HFFc6 (cell line): ENCODE measurements at places on chromosomes 11 and 22.

DNA sequence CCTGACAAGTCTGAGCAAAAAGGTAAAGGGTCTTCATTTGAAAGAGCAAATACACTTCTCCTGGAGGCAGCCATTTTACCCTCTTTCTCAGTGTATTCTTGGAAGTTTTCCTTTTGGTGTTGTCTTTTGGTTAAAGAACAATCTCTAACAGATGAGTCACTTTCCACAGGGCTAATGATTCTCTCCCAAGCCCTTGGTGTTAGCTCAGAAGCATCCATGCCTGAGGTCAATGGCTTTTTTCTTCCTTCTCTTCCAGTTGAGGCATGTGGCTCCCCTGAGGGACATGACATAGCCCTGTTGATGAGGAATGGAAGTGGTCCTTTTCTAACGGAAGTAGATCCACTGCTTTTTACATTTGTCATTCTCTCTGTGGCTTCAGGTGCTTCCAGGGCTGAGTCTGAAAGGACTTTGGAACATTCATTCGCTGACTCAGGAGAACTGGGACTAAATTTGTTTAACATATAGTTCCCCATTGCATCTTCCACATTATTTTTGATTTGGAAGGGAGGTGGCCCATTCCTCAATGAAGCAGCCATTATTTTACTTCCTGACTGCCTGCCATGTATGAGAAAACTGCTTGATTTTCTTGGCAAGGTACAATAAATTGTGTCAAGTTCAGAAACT lies 13.8 kb upstream of the POGLUT3 start:
- DNase-seq = peak; percentile 71

DNA sequence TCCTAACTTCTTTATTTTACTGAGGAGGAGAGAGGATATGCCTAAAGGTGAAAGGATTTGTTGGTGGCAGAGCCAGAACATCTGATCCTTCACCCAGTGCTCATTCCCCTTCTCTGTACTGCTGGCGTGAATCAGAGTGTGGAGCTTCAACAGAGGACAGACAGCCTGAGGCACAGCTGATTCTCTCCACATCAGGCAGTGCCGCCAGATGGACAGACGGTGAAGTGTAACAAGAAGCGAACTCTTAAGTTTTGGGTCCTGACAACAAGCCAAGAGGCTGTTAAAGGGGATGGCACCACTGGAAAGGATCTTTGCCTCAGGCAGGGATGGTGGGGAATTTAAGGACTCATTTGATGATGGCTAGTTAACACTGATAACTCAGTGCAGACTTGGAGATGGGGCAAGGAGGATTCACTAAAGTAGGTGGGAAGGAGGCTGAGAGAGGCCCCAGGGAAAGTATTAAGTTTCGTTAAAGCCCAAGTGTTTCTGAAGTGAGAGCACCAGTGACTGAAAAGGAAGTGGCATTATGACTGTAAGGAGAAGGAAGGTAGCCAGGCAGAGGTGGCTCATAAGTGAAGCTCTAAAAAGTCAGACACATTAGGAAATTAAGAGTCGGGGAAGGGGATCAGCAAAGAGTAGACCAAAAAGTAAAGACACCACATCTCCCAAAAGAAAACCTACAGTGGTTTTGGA lies 81.3 kb downstream of the CLPB start:
- peak; percentile 89 for DNase-seq

- peak; percentile 1 for DNase-seq
Observed at GRCh38 chr11:6911948-6912347, 8.9 kb upstream of the OR2D3 start.

DNA sequence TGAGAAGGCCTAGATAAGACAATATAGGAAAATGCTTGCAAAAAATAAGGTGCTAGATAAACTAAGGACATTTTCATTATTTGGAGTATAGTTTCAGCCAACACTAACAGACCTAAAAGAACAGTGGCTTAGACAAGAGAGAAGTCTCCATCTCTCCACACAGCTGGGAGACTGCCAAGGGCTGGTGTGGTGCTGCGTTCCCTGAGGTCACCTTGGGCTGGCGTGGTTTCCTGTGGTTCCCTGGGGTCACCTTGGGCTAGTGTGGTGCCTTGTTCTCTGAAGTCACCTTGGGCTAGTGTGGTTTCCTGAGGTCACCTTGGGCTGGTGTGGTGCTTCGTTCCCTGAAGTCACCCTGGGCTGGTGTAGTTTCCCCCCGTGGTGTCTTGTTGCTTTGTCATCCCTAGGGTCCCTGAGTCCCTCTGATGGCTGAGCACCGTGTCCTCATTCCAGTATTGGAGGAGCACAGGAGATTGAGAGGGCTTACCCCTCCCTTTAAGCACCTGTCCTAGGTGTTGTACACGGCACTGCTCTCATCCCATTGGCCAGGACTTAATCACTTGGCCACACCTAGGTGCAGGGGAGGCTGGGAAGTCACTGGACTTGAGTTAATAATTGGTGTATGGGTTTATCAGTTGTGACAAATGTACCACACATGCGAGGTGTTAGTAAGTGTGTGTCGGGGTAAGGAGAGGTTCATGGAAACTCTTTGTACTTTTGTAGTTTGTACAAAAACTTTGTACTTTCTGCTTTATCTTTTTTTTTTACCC lies 14.9 kb downstream of the SAMM50 start:
- DNase-seq = no peak

DNA sequence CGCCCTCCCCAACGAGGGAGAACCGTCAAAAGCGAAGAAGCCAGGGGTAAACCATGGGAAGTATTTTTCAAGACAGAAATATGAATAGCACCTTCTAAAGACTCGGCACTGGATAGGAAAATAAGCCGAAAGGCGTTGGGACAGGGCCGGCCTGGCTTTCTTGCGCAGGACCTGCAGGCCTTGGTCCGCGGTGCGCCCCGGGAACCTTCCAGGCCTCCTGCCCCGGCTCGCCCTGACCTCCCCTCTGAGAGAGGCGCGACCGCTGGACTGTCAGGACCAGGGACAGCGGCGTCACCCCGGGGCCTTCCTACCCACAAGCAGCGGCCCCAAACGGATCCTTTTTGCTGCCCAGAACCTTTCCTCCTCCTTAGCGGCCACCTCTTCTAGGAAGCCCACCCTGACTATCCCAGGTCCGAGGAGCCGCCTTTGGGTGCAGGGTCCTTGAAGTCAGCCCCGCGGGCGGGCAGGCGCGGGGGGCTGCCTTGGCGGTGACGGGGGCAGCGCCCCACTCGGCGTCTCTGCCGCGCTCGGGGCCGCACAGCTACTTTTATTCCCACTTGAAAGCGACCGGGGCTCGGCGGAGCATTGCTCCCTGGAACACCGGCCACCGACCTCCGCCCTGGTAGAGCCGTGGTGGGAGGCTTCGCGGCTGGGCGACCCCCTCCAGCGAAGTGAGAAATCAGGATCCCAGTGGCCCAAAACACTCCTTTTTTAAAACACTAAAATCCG lies 650 bp upstream of the MAPK11 start:
- peak; percentile 63 for DNase-seq

DNA sequence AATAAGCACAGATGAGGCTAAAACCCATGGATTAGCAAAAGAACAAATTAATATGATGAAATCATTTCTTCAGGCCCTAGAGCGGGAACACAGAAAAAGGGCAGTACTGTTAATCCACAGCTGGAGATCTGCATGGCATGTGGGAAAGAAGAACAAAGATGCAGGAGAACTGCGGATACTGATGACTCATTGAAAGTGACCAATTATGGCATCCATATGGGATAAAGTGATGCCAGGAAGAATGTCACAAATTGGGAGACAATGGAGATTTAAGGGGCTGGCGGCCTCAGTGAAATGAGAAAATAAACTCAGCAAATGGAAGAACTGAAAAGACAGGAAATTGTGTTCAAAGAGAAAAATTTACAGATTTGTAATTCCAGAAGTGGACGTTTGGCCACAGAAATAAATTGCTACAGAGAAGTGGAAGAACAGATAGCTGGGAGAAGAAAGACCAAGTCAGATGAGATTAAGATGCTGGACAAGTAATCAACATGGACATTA lies 39.4 kb downstream of the SIK3 start:
- DNase-seq = peak; percentile 41

GRCh38 chr22:36976606-36977005 lies 42.6 kb downstream of the TST start:
- no peak for DNase-seq

- no peak for DNase-seq
Observed at GRCh38 chr11:81301166-81301830, 1432.4 kb downstream of the FAM181B start.

- peak; percentile 17 for DNase-seq
Observed at GRCh38 chr11:94593030-94593429, 25.9 kb downstream of the PIWIL4 start.

- DNase-seq = no peak
Observed at GRCh38 chr22:41229215-41229614, 11.5 kb downstream of the CHADL start.

- DNase-seq = no peak
Observed at GRCh38 chr11:13486926-13487660, 8.7 kb downstream of the PTH start.

DNA sequence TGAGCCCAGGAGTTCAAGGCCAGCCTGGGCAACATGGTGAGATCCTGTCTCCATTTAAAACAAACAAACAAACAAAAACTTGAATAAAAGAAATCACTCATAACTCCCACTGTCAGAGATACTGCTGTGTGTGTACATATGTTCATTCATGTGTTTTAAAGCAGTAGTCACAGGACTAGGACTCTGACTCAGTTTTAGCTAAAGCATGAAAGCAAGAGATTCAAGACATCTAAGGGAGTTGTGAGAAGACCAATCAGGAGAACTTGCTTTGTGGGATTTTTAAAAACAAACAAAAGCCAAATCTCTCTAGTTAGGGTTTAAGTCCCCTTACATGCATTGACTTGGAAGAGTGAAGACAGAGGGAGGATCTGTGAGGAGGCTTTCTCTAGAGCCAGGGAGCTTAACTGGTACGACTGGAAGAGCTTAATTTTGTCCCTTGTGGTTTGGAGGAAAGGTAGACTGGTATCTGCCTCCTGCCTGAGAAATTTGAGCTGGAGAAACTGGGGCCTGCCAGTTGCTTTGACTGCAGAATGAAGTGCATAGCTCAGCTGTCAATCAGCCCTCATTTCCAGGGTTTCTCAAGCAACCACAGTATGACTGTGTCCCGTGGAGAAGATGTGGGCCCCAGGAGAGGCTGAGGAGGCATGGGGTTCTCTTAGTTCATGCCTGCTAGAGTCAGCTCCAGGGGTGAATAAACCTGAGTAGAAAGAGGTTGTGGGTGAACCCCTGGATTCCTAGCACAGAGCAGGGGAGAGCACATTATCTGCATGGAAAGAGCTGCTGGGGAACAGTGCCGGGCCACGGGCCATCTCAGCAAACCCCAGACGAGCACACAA lies 30.6 kb downstream of the EXPH5 start:
- no peak for DNase-seq

DNA sequence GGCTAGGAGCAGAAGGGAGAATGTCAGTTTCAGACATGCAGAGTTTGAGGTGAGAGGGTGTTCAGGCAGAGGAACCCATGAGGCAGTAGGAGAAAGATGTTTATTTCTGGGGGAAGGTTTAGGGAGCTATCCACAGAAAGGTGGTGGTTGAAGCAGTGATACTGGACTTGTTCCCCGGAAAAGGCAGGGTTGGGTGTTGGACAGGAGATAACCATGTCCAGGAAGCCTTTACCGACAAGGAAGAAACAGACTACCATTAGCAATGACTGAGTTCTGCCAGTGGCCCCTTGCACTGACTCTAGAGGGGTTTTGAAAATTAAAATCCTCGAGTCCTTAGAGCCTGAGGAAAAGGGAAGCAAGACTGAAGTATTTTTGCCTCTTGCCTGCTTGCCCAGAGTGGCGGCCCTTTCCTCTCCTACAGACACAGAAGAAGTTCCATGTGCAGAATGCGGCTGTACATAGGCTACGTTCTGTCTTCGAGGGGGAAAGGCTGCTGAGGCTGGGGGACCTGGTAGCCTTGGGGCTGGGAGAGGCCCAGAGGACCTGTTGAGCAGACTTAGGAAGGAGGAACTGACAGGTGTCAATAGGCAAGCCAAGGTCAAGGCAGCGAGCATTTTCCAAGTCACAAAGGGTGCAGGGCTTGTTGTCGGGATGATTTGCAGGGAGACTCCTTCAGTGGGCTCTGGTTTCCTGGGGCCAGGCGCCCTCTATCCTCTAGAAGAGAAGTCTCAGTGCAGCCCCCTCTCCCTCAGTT lies 146.7 kb downstream of the LDLRAD3 start:
- DNase-seq = no peak

GRCh38 chr22:45980268-45980570 lies 3.3 kb upstream of the WNT7B start:
- no peak for DNase-seq

DNA sequence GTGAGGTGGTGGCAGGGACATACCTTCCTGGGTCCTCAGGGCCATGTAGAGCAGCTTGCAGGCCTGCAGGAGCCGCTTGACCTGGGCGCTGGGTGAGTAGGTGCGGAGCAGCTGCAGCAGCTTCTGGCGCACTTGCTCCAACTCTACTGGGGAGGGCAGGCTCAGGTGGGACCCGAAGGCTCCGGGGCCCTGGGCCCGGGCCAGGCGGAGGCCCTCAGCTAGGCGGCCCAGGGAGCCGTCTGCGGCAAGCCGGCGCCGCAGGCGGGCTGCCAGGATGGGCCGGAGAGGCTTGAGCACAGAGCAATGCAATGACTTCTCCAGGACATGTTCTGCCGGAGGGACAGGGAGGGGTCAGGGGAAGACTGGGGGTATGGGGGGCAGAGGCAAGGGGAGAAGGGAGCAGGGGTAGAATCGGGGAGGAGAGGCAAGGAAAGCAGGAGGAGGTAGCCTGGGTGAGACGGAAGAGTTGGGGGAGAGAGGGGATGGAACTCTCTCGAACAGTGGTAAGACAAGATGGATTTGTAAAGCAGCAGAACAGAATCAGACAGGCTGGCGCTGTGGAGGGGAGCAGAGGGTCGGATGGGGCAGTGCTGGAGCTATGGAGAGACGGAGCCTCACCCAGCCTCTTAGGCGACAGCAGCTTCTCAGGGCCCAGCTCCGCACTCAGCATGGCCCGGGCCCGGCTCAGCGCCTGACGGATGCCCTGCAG lies 2.2 kb downstream of the RIN1 start:
- DNase-seq = no peak

- DNase-seq = no peak
Observed at GRCh38 chr11:34165786-34166555, 60.5 kb downstream of the NAT10 start.

DNA sequence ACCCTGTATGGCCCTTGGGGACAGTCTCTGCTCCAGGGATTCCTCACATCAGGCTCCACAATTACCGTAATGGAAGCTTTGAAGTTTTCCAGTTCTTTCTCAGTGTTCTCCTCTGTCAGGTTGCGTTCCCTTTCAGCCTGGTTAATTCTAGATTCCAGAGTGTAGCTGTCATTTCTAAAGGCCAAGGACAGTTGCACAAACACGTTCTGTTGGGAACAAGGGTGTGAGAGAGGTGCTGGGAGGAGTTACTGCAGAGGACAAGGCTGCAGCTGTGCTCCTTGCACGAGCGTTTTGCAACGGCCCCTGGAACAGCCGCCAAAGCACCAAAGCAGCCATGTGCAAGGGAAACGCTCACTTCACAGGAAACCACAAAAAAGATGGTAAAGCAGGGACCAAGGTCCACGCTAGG lies 35.9 kb upstream of the LYVE1 start:
- no peak for DNase-seq

- no peak for DNase-seq
Observed at GRCh38 chr11:7251836-7252682, at the start of gene SYT9. Gene SYT9 (plus strand): TSS chr11:7251904. CDS start chr11:7252187, 283 bp downstream.

GRCh38 chr11:76728227-76728626 lies 54.9 kb upstream of the TSKU start:
- no peak for DNase-seq
